ENCODE measurements at places on chromosomes 6 and 20.

GRCh38 chr6:150266963-150267685, 101.7 kb upstream of the IYD start:
- DNase-seq = peak; percentile 39

DNA sequence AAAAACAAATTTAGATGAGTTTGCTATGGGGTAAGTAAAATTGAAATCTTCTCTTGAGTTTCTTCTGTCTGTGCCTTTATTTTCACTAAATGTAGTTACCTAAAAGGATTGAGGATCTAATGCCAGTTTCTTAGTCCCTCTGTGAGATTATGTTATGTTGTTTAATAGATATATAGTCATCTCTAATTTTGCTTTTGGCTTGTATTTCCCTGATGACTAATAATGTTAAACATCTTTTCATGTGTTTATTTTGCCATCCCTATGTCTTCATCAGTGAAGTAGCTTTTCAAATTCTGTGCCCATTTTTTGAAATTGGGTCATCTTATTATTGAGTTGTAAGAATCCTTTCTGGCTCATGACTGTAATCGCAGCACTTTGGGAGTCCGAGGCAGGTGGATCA, 13.7 kb downstream of the QRSL1 start:
- DNase-seq = peak; percentile 53

GRCh38 chr6:167140589-167141474, 16.9 kb downstream of the GPR31 start:
- no peak for DNase-seq

DNA sequence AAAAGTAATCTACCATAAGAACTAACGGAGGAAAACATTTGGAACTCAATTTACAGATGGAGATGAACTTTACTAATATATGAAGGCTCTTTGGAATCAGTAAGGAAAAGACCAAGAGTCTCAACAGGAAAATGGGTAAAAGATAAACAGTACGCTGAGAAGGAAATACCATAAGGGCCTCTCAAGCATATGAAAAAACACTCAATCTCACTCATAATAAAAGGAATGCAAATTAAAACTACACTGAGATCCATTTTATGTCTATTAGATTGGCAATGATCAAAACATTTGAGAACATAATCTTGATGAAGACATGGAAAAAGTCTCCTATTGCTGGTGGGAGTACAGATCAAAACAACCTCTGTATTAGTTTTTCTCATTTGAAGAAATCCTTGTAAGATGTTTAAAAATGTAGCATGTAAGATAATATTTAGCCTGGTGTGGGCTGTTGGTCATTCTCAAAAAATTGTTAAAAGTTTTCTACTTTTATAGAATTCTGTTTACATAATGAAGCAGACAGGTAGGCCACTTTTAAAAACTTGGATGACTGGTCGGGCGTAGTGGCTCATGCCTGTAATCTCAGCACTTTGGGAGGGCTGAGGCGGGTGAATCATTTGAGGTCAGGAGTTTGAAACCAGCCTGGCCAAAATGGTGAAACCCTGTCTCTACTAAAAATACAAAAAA, 14.5 kb downstream of the REV3L start:
- DNase-seq = no peak

DNA sequence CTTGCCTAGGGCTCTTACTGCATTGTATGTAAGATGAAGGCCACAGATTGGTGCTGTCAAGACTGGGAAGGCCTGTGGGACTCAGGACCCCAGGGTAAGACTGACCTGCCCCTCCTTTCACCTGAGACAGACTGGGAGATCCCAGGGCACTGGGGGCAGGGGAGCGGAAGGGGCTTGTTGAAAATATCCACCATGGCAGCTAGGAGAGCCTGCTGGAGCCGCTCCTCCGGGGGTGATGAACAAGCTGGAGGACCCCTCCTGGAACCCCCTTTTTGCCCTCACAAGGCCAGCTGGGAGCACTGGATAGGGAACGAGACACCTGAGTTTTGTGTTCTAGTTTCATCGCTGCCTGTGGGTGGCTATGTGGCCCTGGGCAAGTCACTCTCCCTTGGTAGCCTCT, 9.2 kb upstream of the SDCBP2 start:
- DNase-seq = no peak

- DNase-seq = no peak
These were observed 29.8 kb downstream of the C6orf89 start for GRCh38 chr6:36915599-36915998.
